ENCODE measurements at places on chromosomes 4 and X.

GRCh38 chr4:81356621-81357020 is 115.1 kb downstream of the RASGEF1B start:
- DNase-seq, result no peak

DNA sequence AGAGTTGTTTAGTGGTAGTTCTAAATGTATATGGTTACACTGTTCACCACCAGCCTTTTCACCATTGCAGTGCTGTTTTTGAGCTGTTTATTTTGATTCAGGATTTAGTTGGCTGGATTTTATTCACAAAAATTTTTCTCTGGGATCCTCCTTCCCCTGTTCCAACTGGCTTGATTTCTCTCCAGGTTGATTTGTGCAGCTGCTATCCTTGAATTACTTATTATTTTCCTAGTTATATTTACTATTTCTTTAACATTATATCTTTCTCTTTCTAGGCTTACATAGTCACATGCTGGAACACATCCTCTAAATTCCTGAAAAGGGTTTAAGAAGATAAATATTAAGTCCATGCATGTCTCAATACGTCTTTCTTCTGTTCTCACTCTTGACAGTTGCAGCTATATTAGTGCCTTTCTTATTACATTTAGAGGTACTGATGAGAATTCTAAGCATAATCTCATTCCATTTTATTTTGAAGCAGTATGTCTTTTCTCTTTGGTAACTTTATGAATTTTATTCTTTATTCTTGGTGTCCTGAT is 82.2 kb downstream of the SUPT20HL2 start:
- DNase-seq, result no peak

GRCh38 chr4:106355193-106355592 is 13.4 kb downstream of the GIMD1 start:
- DNase-seq, result no peak

GRCh38 chrX:50448565-50448964 is 22.1 kb downstream of the DGKK start:
- no peak for DNase-seq

- no peak for DNase-seq
These were observed 36.4 kb upstream of the UNC5C start for GRCh38 chr4:95585016-95585695.

All from stimulated activated CD8-positive, alpha-beta memory T cell treated with anti-CD3 and anti-CD28 coated beads, Interleukin-15, amount 100 ng/mL, for 48 hours (primary cell).